ENCODE measurements at places on chromosomes 1 and 21. TPM values are rescaled to one million over a fixed set of nuclear protein-coding genes. Genes with fewer than 3 reads are reported as not detected.

PTPN7 gene
- total RNA-seq, result not detected

DNA sequence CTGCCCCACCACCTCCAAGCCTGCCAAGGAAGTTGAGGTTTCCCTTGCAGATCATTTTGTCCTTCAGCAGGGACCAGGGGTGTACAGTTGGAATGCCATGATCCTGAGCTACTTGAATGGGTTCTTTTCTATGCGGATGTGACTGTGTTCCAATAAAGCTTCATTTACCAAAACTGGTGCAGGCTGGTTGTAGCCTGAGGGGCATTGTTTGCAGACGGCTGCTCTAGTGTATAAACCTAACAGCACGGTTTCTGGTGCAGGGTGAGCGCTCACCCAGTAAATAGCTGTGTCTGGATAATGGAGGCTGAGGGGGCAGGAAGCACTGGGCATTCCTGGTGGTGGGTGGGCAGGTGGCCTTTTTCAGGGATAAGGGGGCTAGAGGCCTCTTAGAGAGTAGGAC is 72.7 kb upstream of the ACTL8 start:
- no peak for DNase-seq

GRCh38 chr1:156860113-156860627 is 495 bp upstream of the NTRK1 start:
- DNase-seq, result no peak

DNA sequence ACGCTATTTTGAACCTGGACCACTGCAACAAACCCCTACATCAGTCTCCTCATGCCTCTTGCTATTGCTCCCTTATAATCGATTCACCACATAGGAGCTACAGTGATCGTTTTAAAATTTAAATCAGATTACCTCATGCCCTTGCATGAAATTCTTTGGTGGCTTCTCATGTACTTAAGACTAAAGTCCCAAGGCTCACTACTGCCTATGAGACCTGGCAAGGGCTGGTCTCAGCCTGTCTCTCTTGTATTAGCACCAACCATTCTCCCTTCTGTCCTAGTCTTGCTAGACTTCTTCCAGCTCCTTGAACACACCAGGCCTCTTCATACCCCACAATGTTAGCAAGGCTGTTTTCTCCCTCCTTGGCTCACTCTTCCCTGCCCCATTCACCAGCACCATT is 6.5 kb upstream of the GNPAT start:
- no peak for DNase-seq

- no peak for DNase-seq
Measured at GRCh38 chr1:208243527-208243966, 637 bp downstream of the PLXNA2 start.

Data from HFFc6 (cell line).